ENCODE measurements at places on chromosomes 6 and 20. TPM values are rescaled to one million over a fixed set of nuclear protein-coding genes. Genes with fewer than 3 reads are reported as not detected.

ADGRF5 gene
- total RNA-seq, result 3.2 TPM

NPBWR2 gene
- not detected for total RNA-seq

DZANK1 gene
- total RNA-seq, result 0.92 TPM

PRKN gene
- 3.4 TPM for total RNA-seq

SS18L1 gene
- 24.5 TPM for total RNA-seq

PPP1R16B gene
- total RNA-seq, result 0.99 TPM

GRCh38 chr6:35357677-35358076, 15.3 kb downstream of the PPARD start:
- no peak for DNase-seq

DNA sequence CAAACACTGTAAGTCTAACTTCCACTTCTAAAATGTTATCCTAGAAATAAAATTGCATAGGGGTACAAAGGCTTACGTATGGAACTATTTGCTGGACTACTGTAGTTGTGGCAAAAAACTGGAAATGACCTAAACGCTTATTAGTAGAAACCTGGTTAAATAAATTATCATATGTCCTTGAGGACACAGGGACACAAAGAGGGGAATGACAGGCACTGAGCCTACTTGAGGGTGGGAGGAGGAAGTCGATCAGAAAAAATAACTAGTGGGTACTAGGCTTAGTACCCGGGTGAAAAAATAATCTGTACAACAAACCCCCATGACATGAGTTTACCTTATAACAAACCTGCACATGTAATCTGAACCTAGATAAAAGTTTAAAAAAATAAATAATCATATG, 28.4 kb downstream of the BCAS1 start:
- no peak for DNase-seq

- no peak for DNase-seq
These were observed 1.9 kb upstream of the HMGA1 start for GRCh38 chr6:34234667-34235306.

- no peak for DNase-seq
These were observed 416 bp downstream of the RSPH4A start for GRCh38 chr6:116616737-116617053.

DNA sequence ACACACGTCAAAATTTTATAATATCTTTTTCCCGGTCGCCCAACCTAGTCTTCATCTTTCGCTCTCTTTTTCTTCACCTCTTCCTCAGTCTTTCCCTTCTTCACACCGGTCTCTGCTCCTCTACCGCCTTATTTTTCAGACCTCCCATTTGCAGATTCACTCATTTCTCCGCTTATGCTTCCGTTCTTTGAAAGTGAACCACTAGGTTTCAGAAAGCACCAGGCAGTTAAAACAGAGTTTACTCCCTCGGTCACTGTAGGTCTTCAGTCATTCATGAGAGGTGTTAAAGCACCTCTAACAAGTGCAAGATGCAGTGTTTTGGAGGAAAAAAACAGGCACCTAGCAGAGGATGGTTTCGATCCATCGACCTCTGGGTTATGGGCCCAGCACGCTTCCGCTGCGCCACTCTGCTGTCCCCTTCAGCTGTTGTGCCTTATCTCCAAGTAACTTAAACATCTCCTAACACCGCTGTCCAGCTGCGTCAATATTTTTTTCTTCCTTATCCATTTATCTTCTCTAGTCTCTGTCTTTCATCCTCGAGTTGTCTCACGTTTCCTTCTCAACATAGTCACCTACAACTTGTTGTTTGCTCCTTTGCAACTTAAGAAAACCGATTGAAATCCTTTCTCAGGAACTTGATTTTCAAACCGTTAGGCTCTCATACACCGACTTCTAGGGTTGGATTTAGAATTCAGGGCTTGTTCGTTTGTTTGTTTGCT, 119.7 kb upstream of the ZNF184 start:
- DNase-seq, result no peak

- DNase-seq, result no peak
These were observed 3.7 kb upstream of the MED23 start for GRCh38 chr6:131631625-131632289.

GRCh38 chr6:110661414-110661813, 153.9 kb downstream of the CDK19 start:
- no peak for DNase-seq

GRCh38 chr6:53315086-53315724, 33.5 kb downstream of the ELOVL5 start:
- DNase-seq, result no peak

- DNase-seq, result no peak
These were observed 28.8 kb downstream of the MTHFD1L start for GRCh38 chr6:150894191-150894744.

DNA sequence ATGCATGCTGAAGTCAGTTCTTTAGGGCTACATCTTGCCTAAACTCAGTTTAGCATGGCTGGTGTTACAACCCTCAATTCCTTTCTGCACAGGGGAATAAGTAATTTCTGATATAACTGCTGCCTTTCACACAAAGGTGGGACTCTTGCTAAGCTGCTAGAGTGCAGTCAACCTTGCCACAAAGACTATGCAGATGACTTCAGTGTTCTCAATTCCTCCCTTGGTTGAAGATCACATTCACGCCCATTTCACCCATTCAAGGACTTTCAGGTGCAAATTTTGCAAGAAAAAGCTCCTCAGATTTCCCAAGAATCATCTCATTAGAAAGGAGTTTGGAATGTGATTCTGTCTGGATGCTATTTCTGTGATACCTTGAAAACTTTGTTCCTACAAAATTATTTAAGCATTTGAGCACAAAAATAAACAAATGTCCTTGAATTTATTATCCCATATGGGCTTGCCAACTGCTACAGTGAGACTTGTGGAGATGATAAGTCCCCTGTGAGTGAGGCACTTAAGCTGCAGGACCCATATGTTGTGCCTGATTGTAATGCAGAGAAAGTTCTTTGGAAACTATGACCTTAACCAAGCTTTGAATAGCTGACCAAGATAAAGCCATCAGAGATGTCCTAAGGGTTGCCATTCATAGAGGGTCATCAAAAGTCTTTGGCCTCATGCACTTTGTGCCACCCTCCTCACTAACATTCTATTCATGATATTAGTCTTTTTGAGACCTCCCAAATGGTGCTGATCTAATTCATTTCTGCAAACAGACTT, 111.8 kb downstream of the PLCB4 start:
- DNase-seq, result no peak

DNA sequence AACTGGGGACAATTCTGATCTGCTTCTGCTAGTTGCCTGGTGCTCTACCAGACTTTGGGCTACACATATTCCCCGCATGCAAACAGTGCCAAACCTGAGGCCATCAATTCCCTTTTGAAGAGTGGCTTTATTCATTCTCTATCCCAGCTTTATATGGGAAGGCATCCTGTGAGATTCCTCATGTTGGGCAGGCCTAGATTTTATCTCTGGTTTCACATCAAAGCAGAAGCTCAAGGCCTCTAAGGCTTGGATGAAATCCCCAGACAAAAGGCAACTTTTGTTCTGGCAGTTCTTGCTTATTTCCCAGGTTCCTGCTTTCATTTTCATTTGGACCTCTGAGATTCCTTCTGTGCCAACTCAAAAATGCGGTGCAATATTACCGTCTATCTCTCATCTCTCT, 648.8 kb downstream of the QKI start:
- no peak for DNase-seq

DNA sequence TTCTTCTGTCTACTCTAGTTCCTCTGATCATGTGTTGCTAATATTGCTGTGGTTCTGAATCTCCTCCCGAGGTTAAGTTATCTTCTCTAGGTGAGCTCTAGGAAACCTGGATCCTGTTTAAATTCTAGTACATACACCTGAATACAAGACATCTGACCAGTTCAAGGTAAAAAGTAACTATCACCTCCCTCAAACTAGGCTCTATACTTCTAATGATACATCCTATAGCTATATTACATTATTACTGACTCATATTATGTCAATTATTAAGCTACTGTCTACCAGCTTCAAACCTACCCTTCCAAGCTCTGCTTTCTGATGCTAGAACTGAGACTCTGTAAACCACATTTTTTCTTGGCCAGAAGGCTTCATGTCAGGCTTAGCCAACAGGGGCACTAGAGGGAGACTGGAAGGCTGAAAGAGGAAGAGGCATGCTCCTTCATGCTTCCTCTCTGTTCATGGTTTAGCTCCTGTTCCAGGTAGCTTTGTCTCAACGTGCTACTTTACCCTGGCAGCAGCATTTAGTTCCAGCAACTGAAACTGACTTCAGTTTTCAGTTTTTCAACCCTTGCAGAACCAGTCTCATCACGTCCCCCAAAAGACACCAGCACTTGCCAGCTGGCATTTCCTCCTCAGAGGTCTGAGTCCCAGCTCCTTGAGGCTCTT, 148.4 kb upstream of the TOP1 start:
- DNase-seq, result no peak

DNA sequence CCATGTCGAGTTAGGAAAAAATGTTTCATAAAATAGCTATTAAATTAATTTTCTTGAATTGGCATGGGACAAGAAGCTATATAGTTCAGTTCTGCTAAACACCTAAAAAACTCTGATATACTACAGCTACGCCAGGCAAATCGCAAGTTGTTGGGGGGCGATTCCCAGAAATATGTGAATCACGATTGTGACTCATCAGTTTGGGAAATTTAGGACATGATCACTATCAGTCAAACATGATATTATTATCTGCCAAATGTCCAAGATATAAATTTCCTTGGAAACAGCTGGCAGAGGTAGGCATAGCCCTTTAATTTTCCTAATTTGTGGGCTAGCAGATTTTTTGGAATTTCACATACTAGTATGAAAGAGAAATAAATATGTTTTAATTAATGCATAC, 123.6 kb downstream of the ATXN1 start:
- DNase-seq, result no peak

DNA sequence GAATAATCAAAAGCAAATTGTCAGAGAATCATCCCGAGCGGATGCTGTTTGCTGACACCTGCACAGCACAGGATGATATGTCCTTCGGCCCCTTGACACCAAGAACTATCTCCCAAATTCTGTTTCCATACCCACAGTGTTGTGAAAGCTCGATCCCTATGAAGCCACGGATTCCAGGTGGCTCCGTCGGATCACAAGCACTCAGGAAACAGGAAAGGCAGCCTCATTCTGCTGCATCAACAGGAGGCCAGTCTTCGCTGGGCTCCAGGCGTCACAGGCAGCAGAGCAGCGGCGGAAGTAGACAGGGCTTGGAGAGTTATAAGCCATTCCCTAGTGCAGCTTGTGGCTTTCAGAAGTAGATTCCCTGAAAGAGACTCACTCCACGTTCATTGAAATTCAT, 342.3 kb downstream of the C6orf118 start:
- no peak for DNase-seq

- no peak for DNase-seq
These were observed 216.9 kb downstream of the EYA2 start for GRCh38 chr20:47111576-47111975.

- DNase-seq, result no peak
These were observed 214.3 kb upstream of the CDYL start for GRCh38 chr6:4561773-4562400.
